ENCODE measurements at places on chromosomes 2 and 18. TPM values are rescaled to one million over a fixed set of nuclear protein-coding genes. Genes with fewer than 3 reads are reported as not detected.

DNA sequence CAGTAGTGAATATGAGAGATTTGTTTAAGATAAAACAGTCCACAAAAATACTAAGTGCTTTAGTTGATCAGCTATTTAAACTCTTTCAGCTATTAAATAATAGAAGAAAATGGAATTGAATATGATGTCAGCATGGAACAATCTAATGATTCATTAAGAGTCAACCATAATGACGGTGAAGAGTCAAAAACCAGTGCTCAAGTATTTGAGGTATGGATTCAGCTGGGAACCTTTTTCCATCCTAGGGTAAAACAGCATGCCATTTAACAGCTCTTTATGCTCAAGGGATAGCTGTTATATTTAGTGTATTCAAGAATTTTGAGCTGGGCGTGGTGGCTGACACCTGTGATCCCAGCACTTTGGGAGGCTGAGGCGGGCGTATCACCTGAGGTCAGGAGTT lies 29.7 kb downstream of the CARF start:
- DNase-seq: no peak

DNA sequence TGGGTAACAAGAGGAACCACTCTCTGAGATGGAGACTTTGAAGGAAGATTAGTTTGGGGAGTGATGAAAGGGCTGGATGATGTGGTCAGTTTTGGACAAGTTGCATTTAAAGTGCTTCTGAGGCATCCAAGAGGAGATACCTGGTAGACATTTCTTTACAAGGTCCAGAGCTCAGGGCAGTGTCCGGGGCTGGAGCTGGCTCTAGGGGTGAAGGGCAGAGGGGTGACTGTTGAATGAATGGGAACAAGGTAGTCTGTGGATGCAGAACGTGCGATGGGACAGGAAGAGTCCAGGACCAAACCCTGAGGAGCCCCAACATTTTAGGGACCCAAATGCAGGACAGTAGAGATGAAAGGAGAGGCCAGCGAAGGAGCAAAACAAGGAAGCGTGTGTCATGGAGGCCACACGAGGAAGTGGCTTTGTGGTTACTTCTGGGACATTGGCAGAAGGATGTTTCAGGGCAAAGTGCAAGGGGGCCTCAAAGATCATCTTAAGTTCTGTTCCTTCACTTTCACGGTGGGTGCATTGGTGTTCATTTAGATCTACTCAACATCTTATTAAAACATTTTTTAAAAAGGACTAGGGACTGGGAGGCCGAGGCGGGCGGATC lies 13.6 kb upstream of the GPR35 start:
- no peak for DNase-seq

- no peak for DNase-seq
These were observed 71.0 kb upstream of the TMEFF2 start for GRCh38 chr2:192265751-192266150.

DNA sequence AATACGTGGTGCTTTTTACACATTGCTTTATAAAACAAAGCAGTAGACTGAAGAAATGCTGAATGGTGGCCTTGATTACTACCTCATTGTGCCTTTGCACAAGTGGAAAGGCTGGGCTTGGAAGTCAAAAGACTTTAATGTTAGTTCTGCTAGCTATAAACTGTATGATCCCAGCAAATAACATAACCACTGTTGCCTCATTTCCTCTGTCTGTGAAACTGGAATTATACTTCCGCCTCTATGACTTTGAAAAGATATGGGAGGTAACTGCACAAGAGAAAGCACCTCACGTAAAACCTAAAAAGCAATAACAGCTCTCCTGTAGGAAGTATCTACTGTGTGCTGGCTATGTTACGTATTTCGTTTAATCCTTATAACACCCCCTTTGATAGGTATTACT lies 43.4 kb upstream of the DSC1 start:
- DNase-seq: no peak

DNA sequence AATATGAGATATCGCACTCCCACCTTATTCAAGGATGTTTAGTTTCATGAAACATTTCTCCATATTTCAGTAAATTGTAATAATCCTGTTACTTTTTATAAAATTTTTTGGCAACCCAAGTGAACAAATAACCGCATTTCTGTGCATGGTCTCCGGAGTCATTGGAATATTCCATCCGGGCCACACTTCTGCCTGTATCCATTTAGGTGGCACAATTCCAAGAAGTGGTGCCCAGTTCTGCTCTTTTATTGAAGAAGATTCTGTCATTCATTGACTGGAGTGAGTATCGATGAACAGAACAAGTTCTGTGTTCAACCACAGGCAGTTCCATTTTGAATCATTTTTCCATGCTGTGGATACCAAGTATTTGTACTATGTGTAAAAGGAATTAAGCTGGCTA lies 26.6 kb upstream of the ICOS start:
- DNase-seq: no peak

Gene CXCR1
- not detected for total RNA-seq

GRCh38 chr2:219109471-219109870 lies 48.8 kb upstream of the IHH start:
- DNase-seq: peak; percentile 82
